Stimulated activated CD8-positive, alpha-beta memory T cell treated with anti-CD3 and anti-CD28 coated beads, Interleukin-2, amount 100 ng/mL, for 1 hour (primary cell): ENCODE measurements at places on chromosomes 1 and 21.

DNA sequence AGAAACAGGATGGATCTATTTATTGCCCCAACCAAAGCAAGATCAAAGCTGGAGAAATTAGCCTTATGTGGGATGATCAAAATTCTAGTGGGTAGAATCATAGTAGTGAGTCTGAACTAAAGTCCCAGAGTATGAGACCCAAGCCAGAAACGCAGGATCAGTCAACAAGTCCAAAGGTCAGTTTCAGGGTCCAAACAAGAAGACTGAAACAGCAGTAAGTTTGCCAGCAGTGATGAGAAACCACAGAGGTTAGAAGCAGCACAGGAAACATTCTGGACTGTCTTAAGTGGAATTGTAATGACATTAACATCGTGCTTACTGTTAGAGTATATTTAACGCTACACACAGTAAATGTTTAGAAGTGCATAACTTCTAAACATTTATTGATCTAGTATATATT lies 251.0 kb downstream of the LRRIQ3 start:
- no peak for DNase-seq

DNA sequence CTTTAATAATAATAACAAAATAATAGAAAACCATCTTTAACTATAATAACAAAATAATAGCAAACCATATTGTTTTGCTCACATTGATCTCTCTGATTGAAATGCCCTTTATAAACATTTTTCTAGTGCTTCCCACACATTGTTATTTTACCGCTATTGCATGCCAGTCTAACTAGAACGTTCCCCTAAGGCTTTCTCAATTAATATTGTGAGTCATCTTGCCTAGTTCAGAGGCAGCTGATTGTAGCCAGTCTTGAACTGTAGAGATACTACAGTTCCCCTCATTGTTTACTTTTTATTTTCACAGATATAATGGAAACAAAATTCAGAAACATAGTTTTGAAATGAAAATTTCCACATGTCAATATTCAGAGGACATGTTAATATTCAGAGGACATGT lies 192.3 kb upstream of the ADGRL4 start:
- DNase-seq, result no peak

- DNase-seq, result no peak
These were observed 46.9 kb upstream of the ADAM30 start for GRCh38 chr1:119943216-119943615.

DNA sequence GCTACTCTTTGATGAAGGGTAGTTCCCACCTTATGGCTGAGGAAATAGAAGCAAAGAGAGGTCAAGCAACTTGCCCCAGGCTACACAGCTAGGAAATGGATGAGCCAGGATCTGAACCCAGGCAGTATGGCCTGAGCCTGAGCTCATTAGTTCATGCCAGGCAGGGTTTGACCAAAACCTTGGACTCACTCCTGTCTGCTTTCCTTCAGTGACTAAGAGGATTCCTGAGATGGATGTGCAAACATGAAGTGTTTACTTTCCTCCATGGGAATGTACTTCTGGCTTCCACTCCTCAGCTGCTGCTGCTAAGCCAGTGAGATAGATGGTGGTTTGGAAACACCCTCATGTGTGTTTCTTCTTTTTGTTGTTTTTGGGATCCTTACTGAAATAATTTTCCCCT lies 35.1 kb upstream of the ERRFI1 start:
- no peak for DNase-seq

DNA sequence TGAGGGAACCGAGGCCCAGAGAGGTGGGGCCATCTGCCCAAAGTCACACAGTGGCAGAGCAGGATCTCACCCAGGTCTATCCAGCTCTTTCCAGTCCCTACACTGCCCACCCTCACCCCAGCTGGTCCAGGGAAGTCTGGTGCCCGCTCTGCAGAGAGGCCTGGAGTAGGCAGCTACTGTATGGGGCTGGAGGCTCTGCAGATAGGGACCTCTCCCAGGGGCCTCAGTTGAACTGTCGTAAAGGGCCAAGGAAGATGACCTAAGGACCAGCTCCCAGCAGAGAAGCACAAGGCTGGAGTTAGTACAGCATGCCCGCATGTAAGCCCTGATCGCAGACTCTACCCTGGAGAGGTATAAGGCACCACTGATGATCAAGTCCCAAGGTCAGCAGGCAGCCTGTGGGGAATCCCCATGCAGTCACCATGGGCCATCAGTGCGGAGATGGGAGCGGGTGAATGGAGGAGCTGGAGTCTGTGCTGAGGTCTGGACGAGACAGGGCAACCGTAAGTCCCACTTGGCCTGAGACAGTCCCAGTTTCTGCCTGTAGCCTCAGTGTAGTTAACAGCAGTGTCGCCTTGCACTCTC lies 320.2 kb downstream of the MATN1 start:
- no peak for DNase-seq

- no peak for DNase-seq
These were observed 121.2 kb upstream of the TNR start for GRCh38 chr1:175864625-175865024.

DNA sequence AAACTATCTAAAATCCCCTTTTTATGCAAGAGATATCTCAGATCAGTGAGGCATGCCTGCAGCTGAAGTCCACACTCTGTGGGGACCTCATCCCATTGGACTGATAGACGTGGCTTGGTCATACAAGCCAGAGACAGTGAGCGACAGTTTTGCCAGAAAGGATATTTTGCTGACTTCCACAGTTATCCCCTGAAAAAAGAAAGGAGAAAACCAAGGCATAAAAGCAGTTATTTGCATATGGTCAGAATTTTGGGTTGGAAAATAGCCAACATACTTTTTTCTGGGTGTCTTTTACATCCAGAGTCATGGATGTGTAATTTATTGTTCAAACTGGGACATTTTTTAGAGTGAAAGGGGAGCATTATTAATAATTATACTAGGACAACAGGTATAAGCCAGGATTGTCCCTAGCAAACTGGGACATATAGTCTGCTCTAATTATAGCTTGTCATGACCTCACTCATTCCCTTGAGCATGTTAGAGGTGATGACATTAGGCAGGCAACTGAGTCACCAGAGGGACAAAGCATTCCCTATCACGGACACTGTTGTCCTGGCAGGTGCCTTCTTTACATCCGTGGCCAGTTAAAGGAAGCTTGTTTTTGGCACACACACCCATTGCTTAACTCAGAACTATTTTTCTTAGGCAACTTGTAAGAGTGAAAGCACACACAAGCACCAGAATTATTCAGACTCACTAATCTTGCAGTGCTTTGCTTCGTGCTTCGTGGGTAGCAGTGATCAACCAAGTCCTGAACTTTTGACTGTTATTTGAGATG lies 65.5 kb downstream of the PRRX1 start:
- no peak for DNase-seq

DNA sequence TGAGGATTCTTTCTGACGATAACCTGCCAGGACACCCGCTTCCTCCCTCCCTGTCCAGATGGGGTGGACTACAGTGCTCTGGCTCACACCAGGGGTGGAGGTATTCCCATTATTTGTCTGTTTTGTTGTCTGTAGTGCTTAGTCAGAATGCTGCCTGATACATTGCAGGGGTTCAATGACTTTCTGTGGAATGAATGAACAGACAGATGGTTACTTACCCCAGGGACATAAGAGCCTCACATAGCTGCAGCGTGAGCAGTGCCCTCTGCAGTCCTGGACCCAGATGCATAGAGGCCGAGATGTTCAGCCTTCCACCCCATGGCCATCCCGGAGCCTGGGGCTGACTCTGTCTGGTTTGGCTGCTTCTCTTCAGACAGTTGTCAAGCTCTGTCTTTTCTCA lies 13.0 kb upstream of the F3 start:
- no peak for DNase-seq

DNA sequence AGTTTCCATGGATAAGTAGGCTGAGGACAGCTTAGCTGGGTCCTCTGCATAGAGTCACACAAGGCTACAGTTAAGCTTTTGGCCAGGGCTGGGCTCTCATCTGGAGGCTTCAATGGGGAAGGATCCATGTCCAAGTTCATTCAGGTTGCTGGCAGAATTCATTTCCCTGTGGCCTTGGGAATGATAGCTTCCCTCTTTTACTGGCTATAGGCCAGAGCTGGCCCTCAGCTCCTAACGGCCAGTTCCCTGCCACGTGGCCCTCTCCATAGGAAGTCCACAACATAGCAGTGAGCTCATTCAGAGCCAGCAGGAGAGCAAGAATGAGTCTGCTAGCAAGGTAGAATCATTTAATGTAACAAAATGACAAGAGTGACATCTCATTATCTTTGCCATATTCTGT lies 15.1 kb upstream of the PODN start:
- no peak for DNase-seq

GRCh38 chr1:77513839-77514763 lies 168.4 kb downstream of the ZZZ3 start:
- no peak for DNase-seq

- DNase-seq, result no peak
These were observed 102.8 kb downstream of the RHOU start for GRCh38 chr1:228837817-228838716.

- DNase-seq, result no peak
These were observed 4.9 kb downstream of the PBX1 start for GRCh38 chr1:164563721-164564360.

GRCh38 chr1:164823486-164824279 lies 264.7 kb downstream of the PBX1 start:
- DNase-seq, result no peak

- DNase-seq, result no peak
These were observed 70.4 kb downstream of the CACHD1 start for GRCh38 chr1:64540265-64540791.

DNA sequence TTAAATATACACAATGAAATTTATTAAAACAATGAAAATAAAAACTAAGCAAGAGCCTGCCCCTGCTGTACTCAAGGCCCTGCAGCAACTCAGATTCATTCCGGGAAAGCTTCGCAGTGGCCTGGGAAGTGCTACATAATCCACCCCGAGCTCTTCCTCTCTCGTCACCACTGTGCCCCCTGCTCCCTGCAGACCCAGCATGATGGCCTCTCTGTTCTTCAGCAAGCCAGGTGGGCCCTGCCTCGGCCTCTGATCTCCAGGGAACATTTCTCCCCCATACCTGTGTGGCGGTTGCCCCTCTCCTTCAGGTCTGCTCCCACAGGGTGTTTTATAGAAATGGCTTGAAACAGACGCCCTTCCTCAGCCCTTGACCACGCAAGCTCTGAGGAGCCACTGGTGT lies 10.6 kb downstream of the RNF187 start:
- DNase-seq, result no peak

GRCh38 chr1:54459140-54459539 lies 52.9 kb upstream of the SSBP3 start:
- no peak for DNase-seq

GRCh38 chr1:224539971-224540370 lies 76.1 kb upstream of the CNIH3 start:
- no peak for DNase-seq

DNA sequence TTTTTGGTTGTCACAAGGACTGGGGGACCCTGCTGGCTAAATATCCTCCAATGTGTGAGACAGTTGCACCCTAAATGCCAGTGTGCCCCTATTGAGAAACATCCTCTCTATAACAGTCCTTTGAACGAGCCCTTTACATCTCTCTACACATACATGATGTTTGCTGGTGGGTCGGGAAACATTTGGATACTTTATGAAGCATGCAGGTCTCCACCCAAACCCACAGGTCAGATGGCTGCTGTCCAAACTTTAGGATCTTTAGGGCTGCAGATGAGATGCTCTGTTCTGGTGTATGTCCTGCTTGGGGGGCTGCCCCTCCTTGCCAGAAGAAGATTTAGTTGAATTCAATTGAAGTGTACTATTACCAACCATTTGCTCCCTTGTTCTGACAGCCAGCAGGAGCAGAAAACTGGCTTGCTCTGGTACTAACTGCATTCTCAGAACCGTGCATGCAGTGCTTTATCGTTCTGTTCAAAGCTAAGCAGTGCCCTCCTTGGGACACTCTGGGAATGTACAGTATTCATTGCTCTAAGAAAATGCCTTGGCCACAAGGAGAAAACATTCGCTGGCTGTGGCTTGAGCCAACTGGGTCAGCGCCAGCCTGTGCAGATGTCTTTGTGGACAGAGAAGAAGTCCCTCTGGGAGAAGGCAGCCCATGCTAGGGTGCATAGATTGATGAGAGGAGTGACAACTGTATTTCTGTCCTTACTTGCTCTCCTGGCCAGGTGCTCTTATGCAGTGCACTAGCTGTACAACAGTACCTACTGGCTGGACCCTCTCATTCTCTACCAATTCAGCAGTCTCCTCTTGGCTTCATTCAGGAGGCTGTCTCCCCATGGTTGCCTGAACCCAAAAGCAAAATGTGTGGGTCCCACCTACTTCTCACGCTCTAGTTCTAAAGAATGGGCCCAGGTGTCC lies 61.4 kb upstream of the DIRAS3 start:
- no peak for DNase-seq

DNA sequence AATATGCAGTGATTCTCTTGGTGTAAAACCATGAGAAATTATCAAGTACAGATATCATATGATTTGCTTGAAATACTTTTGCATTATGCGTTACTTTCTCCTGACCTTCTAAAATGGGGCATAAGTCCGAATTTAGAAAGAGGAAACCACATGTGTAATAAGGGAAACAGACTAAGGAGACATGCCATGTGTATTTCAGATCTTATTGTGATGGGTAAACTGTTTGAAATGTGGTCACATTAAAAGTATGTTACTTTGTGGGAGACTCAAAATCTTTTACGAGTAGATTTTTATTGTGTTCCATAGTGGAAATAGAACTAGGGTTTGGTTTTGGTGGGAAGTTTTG lies 173.0 kb downstream of the NFIA start:
- no peak for DNase-seq

- no peak for DNase-seq
These were observed 995 bp downstream of the ID3 start for GRCh38 chr1:23558140-23558871.

GRCh38 chr21:18117176-18117575 lies 127.5 kb upstream of the CHODL start:
- no peak for DNase-seq

GRCh38 chr1:172883387-172883791 lies 167.4 kb downstream of the TNFSF18 start:
- DNase-seq, result no peak

DNA sequence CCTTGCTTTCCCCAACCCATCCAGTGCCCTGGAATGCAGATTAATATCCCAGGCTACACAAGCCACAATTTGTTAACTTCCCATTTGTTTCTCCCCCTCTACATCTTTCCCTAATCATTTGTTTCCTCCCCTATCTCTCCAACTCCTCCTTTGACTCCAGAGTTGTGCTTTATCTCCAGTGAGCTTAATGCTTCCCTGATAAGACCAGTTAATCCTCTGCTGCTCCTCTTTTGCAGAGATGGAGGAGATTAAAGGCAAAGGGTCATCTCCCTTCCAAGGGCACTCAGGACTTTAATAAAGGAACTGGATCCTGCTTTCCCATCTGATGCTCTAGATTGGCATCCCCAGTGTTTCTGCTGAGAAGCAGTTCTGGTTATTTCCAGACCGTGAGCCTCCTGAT lies 7.1 kb downstream of the FAM78B start:
- DNase-seq, result no peak
